Stomach (tissue), 19 donors: ENCODE measurements at places on chromosomes 5 and 9.

- no peaks in the 10 kb centered on the region for H3K27me3 ChIP-seq
- H3K36me3 ChIP-seq: peaks cover 25% of the 10 kb centered on the region
- H3K27ac ChIP-seq: no peak overlapping the region
Observed at GRCh38 chr5:160089531-160089930, 29.7 kb downstream of the PWWP2A start.

GRCh38 chr5:173582216-173583111 is 34.0 kb downstream of the BOD1 start:
- DNase-seq: peak; percentile 51
- no peaks in the 10 kb centered on the region for H3K4me1 ChIP-seq
- no peak overlapping the region for H3K27ac ChIP-seq
- no peak overlapping the region for H3K4me3 ChIP-seq
- H3K27me3 ChIP-seq: no peaks in the 10 kb centered on the region
- no peaks in the 10 kb centered on the region for H3K36me3 ChIP-seq

GRCh38 chr5:35753500-35753899 is 103.2 kb upstream of the IL7R start:
- no peak overlapping the region for H3K4me3 ChIP-seq
- H3K4me1 ChIP-seq: no peaks in the 10 kb centered on the region
- no peak overlapping the region for H3K27ac ChIP-seq
- DNase-seq: no peak
- no peaks in the 10 kb centered on the region for H3K36me3 ChIP-seq

DNA sequence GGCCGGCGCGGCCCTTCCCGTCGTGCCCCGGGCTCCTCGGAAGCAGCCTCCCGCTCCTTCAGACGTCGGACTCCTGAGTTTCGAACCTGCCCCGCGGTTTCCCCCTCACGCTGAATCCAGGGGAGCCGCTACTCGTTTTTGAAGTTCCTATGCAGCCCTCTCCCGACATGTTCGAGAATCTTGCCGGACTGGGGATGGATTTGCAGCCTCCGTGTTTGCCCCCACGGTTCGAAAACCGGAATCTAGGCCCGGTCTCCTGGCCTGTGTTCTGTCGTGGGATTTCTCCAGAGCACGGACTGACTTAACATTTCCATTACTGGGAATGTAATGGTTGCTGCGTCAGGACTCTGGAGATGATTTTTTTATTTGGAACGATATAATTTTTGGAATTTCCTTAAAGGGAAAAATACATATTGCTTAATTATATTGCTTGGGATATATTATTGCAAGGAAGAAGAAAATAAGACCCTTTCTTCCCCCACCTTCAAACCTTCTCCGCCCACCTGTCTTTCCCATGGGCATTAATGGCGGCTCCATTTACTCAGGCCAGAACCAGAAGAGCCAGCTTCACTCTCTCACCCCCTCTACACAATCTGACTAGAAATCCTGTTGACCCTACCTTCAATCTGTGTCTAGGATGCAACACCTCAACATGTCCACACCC is 8.5 kb upstream of the MGAT1 start:
- peak overlapping the region; percentile 98 for H3K27ac ChIP-seq
- DNase-seq: no peak
- peak overlapping the region; percentile 75 for H3K4me3 ChIP-seq

- H3K27me3 ChIP-seq: no peaks in the 10 kb centered on the region
- peak overlapping the region; percentile 15 for H3K27ac ChIP-seq
- peak; percentile 57 for DNase-seq
Observed at GRCh38 chr5:50655810-50656205, 10.6 kb upstream of the PARP8 start.
